ENCODE measurements at places on chromosomes 13 and 19. TPM values are rescaled to one million over a fixed set of nuclear protein-coding genes. Genes with fewer than 3 reads are reported as not detected.

GRCh38 chr19:35136977-35137702 lies 1.5 kb upstream of the FXYD1 start:
- DNase-seq: no peak

DNA sequence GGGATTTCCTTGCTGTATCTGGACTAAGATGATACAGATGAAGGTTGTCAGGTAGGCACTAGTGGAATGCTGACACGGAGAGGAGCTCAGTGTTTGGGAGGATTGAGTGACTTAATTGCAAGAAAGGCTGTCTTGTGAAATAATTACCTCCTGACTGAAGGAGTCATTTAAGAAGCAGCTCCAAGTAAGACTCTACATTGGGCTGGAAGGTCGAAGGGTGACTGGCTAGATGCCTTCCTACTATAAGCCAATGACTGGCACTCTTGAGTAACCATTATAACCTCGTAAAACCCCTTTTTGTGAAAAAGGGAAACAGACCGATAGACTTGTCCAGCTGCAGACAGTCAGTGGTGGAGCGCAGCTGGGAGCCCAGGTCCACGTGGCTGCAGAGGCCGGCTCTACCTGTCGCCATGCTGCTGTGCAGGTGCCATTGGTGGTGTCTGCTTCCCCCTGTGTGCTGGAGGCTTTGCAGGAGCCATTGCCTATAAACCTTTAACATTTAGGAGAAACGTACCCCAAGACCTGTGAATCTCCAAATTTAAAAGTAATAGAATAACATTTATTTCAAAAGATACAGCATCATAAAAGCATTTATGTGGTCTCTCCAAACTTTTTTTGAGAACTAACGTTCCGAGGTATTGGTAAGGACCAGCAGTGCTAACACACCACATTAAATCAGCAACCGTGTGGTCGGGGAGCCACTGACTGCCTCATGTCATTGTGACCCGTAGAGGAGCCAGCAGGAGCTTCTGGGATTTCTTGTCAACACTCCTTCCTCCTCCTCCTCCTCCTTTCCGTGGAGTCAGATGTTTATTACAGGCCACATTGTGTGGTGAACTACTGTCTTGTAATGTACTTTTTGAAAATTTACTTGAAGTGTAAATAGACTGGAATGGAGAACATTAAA lies 80.4 kb upstream of the TEX29 start:
- DNase-seq: no peak

Gene CD79A
- 0.96 TPM for total RNA-seq

- no peak for DNase-seq
These were observed 1.0 kb downstream of the MRPS31 start for GRCh38 chr13:40769970-40770369.

Gene ZNF578
- total RNA-seq: 3.8 TPM
